Caco-2 (cell line): ENCODE measurements at places on chromosomes 6 and 20.

GRCh38 chr6:136772685-136773472, 19.4 kb downstream of the MAP3K5 start:
- no peak overlapping the region for H3K27ac ChIP-seq
- DNase-seq: no peak
- no peaks in the 10 kb centered on the region for H3K27me3 ChIP-seq

GRCh38 chr20:12891643-12892042, 117.1 kb upstream of the SPTLC3 start:
- H3K27ac ChIP-seq: no peak overlapping the region
- peaks cover 1% of the 10 kb centered on the region; the same call in 1 of the 2 replicates for H3K27me3 ChIP-seq
- H3K4me1 ChIP-seq: no peaks in the 10 kb centered on the region
- no peak overlapping the region for H3K4me3 ChIP-seq
- no peaks in the 10 kb centered on the region for H3K36me3 ChIP-seq
- DNase-seq: no peak

- H3K27ac ChIP-seq: peak overlapping the region; percentile 97
- peak; percentile 86 for DNase-seq
- H3K4me3 ChIP-seq: no peak overlapping the region
- peaks cover 4% of the 10 kb centered on the region for H3K36me3 ChIP-seq
Observed at GRCh38 chr20:3818155-3819151, 1.9 kb upstream of the AP5S1 start.

DNA sequence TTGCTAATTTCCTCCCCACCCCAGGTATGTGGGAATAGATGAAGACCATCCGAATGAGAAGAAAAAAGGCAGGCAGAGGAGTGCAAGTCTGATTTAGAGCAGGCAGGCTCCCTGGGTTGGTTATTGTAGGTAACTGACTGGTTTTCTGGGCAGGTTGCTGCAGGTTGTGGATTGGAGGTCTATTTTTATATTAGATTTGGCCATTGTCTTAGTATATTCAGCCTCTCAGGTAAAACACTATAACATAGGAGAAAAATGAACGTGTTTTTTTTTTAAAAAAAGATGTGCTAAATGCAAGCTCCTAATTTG, 492 bp upstream of the TBC1D7 start:
- no peak for DNase-seq
- H3K27ac ChIP-seq: peak overlapping the region; percentile 85
- H3K4me1 ChIP-seq: peaks cover 36% of the 10 kb centered on the region

DNA sequence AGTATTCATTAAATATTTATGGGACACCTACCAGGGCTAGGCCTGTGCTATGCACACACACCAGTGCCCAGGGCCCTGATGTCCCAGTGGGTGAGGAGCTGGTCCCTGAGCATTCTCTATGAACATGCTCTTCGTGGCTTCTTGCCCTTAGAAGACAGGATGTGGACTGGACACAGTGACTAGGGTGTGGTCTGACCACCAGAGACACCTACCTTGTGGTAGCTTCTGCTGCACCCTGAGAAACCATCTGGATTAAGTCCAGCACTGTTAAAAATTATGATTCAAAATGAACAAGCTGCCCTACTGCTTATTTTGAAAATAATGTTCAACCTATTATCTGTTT, 112.9 kb upstream of the RPS6KA2 start:
- no peak overlapping the region for H3K4me3 ChIP-seq
- no peaks in the 10 kb centered on the region for H3K27me3 ChIP-seq
- no peaks in the 10 kb centered on the region for H3K36me3 ChIP-seq
- H3K27ac ChIP-seq: no peak overlapping the region
- H3K4me1 ChIP-seq: no peaks in the 10 kb centered on the region

GRCh38 chr20:25308671-25309394, 60.9 kb downstream of the PYGB start:
- peaks cover 6% of the 10 kb centered on the region for H3K36me3 ChIP-seq
- peak overlapping the region; percentile 87 for H3K27ac ChIP-seq
- no peak overlapping the region for H3K4me3 ChIP-seq
- H3K4me1 ChIP-seq: peaks cover 31% of the 10 kb centered on the region
- no peak for DNase-seq

GRCh38 chr20:36441027-36441414, 100.3 kb upstream of the MYL9 start:
- peaks cover under 1% of the 10 kb centered on the region; the same call in 1 of the 2 replicates for H3K4me1 ChIP-seq
- H3K27me3 ChIP-seq: no peaks in the 10 kb centered on the region
- no peaks in the 10 kb centered on the region for H3K36me3 ChIP-seq
- no peak for DNase-seq

DNA sequence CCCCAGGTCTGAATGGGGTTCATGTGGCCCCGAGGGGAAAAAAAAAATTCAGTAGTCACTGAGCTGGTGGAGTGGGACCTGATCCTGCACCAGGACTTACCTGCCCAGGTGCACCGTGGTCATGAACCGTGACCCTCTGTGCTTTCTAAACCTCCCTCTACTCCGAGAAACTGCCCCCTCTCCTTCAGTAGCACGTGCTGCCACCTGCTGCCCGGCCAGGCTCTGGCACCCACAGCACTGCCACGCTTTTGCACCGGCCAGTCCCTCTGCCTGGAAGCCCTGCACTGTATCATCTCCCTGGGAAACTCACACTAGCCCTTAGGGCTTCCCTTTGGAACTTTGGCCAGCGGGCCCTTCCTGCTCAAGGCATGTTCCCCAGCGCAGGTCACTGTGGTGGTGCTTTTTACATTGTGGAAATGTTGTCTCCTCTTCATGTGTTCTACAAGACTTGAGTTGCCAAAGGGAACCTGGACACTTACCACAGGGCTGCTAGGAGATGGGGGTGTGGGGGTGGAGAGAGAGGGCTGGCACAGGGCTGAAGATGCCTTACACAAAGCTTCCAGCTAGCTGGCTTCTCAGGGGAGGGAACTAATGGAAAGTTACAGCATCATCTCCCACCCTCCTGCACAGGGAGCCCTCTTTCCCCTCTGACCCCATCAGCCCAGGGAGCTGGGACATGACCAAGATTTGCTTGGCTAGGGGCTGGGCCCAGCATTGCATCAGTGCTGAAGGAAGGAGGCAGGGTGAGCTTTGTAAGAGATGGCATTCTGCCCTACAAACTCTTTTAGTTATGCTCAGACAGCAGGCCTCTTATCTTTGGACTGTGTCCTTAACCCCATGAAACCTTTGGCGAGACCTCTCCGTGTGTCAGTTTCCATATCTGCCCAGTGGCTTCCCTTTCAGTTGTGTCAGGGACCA, 2.5 kb upstream of the PTPRT start:
- H3K27me3 ChIP-seq: no peaks in the 10 kb centered on the region
- H3K4me3 ChIP-seq: no peak overlapping the region
- no peaks in the 10 kb centered on the region for H3K4me1 ChIP-seq
- no peaks in the 10 kb centered on the region for H3K36me3 ChIP-seq

- no peak for DNase-seq
- no peaks in the 10 kb centered on the region for H3K4me1 ChIP-seq
- no peaks in the 10 kb centered on the region for H3K36me3 ChIP-seq
- no peak overlapping the region for H3K27ac ChIP-seq
Observed at GRCh38 chr6:5626727-5627426, 365.6 kb downstream of the FARS2 start.

GRCh38 chr20:18986895-18987580, 173.5 kb downstream of the SCP2D1 start:
- DNase-seq: no peak
- no peaks in the 10 kb centered on the region for H3K27me3 ChIP-seq
- no peak overlapping the region for H3K27ac ChIP-seq
- H3K4me1 ChIP-seq: peaks cover 16% of the 10 kb centered on the region

DNA sequence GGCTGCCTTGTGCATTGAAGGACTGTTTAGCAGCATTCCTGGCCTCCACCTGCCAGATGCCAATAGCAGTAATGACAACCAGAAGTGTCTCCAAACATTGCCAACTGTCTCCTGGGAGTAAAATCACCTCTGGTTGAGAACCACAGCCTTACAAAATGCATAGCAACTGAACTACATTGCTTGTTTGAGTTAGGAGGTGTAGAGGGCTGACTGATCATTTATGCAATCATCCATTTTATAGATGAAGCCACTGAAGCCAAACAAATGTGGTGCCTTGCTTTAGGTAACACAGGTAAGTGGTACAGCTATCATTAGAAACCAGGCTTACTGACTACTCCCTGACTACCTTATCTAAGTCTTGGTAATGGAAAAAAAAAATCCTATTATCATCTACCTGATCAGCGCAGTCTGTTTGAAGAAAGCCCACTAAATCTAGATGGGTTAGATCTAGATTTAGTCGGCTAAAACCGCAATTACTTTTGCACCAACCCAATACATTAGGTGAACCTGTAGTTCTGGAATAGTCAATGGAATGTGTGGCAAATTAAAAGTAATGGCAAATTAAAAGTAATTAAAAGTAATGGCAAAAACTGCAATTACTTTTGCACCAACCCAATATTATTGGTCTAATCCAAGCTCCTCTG, 47.7 kb upstream of the F13A1 start:
- no peak for DNase-seq
- no peaks in the 10 kb centered on the region for H3K27me3 ChIP-seq
- H3K27ac ChIP-seq: no peak overlapping the region
- H3K36me3 ChIP-seq: no peaks in the 10 kb centered on the region
- no peak overlapping the region for H3K4me3 ChIP-seq

GRCh38 chr20:31721408-31722256, 1.0 kb downstream of the BCL2L1 start:
- peak overlapping the region; percentile 75 for H3K4me3 ChIP-seq
- peaks cover 30% of the 10 kb centered on the region for H3K4me1 ChIP-seq
- H3K27me3 ChIP-seq: no peaks in the 10 kb centered on the region
- DNase-seq: peak; percentile 54

DNA sequence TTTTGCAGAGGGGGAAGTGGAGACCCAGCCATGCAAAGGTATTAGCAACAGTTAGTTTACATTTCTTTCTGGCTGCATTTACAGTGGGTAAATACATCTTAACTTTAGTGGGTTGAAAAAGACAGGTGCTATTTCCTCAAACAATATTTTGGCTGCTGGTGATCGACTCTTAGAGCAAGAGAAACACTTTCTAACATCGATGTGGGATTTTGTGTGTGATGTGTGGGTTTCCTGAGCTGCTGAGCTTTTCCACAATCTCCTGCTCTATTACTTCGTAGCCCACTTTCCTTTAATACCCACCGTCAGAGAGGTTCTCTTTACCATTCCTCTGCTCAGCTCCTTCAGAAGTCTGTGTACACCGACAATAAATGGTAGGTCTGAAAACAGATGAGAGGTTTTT, 339.0 kb downstream of the NRN1 start:
- no peak overlapping the region for H3K27ac ChIP-seq
- no peaks in the 10 kb centered on the region for H3K4me1 ChIP-seq
- no peak for DNase-seq
- no peaks in the 10 kb centered on the region for H3K36me3 ChIP-seq

- no peak overlapping the region for H3K4me3 ChIP-seq
- peaks cover 12% of the 10 kb centered on the region; the same call in 1 of the 2 replicates for H3K4me1 ChIP-seq
- H3K27me3 ChIP-seq: no peaks in the 10 kb centered on the region
Observed at GRCh38 chr6:108748055-108748454, 100.2 kb upstream of the ARMC2 start.

DNA sequence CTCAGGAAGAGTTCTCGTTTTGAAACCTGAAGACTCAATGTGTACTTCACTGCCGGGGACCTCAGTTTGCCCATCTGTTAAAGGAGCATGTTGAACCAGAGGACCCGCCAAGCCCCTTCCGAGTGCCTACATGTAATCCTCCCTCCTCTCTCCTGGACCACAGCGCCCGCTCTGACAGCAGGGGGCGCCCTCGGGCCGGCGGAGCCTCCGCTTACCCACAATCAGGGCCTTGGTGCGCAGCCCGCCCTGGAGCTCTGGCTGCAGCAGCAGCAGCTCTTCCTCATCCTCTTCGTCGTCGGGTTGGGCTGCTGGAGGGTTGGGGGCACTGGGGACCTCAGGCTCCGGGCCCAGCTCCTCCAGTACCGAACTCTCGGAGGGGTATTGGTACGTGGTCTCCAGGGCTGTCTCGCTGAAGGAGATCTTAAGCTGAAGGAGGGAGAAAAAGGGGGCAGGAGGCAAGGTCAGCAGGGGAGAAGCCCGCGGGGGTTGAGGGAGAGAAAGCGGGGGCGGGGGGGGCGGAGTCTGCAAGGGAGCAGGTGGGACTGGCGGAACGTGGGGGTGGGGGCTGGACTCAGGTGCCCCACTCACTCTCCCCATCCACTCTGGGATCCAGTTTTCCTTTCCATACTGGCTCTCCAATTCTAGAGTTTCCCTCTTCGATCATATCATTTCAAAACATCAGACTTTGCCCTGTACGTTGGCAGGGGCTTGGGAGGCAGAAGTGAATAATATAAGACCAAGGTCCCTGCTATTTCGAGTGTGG, 6.3 kb upstream of the DHX16 start:
- H3K4me1 ChIP-seq: 0 out of 2 replicates have a peak, but pooled peaks cover 4% of the 10 kb centered on the region
- peak; percentile 86 for DNase-seq
- no peaks in the 10 kb centered on the region for H3K36me3 ChIP-seq
- H3K4me3 ChIP-seq: no peak overlapping the region
- no peak overlapping the region for H3K27ac ChIP-seq

DNA sequence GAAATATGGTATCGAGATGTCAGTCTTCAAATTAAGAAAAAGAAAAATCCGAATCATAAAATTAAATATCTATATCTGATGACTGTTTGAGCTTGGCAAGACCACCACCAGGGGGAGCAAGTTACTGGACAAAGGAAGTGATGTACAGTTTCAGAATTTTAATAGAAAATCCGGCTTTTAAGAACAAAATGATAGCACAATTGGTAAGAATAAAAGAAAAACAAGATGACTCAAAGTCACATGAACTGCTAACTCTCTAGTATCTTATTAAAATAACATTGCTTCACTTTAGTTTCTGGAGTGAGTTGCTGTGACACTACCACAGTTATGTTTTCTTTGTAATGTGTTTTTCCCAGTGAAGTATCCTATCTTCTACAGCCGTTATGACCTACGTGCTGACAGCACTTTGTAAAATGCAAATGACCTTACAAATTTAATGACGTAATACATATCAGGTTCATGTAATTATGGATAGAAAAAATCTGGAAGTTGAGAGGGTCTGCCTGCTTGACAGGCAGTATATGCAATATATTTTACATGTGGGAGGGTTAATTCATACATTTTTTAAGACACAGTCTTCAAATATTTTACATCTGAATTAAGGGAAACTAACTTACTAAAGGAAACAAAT, 405.3 kb upstream of the HS3ST5 start:
- no peak overlapping the region for H3K4me3 ChIP-seq
- DNase-seq: peak; percentile 64
- H3K4me1 ChIP-seq: no peaks in the 10 kb centered on the region
- no peaks in the 10 kb centered on the region for H3K27me3 ChIP-seq

- H3K4me1 ChIP-seq: no peaks in the 10 kb centered on the region
- H3K36me3 ChIP-seq: no peaks in the 10 kb centered on the region
Observed at GRCh38 chr20:61130156-61130555, 121.9 kb upstream of the CDH4 start.

- 0 out of 2 replicates have a peak, but pooled peaks cover 4% of the 10 kb centered on the region for H3K4me1 ChIP-seq
- no peak overlapping the region for H3K27ac ChIP-seq
- H3K27me3 ChIP-seq: no peaks in the 10 kb centered on the region
- no peaks in the 10 kb centered on the region for H3K36me3 ChIP-seq
- no peak for DNase-seq
Observed at GRCh38 chr6:107124934-107125348, 9.6 kb upstream of the BEND3 start.

- H3K27me3 ChIP-seq: no peaks in the 10 kb centered on the region
- no peaks in the 10 kb centered on the region for H3K4me1 ChIP-seq
- no peak for DNase-seq
- H3K4me3 ChIP-seq: no peak overlapping the region
- H3K27ac ChIP-seq: no peak overlapping the region
Observed at GRCh38 chr20:12053353-12053752, 135.7 kb downstream of the BTBD3 start.
